Effector memory CD4-positive, alpha-beta T cell (primary cell): ENCODE measurements at places on chromosomes 6 and 20.
A peak's percentile ranks its signal among the peaks of the same experiment; 100 is the strongest.

DNA sequence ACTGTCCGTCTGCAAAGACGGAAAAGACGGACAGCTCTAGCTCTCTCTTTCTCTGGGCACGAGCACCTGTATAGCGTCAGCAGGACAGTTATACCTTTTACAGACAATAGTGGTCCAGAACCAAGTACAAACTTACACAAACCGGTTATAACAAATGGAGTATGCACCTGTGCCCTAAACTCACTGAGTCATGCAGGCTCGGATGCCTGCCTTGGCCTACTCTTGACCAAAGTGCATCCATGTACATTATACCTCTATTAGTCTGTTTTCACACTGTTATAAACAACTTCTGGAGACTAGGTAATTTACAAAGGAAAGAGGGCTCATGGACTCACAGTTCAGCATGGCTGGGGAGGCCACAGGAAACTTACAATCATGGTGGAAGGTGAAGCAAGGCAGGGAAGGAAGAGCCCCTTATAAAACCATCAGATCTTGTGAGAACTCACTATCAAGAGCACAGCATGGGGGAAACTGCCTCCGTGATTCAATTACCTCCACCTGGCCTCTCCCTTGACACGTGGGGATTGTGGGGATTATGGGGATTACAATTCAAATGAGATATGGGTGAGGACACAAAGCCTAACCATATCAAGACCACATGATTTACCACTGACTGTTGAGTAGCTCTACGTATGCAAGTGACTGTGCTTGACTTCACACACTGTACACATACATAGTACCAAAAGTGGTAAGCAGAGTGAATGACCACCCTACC lies 23.1 kb downstream of the MAN1A1 start:
- H3K4me3 ChIP-seq = no peak overlapping the region
- no peaks in the 10 kb centered on the region for H3K36me3 ChIP-seq
- H3K27me3 ChIP-seq = no peaks in the 10 kb centered on the region
- no peak overlapping the region for H3K27ac ChIP-seq
- peaks cover 6% of the 10 kb centered on the region for H3K4me1 ChIP-seq
- no peak for DNase-seq

DNA sequence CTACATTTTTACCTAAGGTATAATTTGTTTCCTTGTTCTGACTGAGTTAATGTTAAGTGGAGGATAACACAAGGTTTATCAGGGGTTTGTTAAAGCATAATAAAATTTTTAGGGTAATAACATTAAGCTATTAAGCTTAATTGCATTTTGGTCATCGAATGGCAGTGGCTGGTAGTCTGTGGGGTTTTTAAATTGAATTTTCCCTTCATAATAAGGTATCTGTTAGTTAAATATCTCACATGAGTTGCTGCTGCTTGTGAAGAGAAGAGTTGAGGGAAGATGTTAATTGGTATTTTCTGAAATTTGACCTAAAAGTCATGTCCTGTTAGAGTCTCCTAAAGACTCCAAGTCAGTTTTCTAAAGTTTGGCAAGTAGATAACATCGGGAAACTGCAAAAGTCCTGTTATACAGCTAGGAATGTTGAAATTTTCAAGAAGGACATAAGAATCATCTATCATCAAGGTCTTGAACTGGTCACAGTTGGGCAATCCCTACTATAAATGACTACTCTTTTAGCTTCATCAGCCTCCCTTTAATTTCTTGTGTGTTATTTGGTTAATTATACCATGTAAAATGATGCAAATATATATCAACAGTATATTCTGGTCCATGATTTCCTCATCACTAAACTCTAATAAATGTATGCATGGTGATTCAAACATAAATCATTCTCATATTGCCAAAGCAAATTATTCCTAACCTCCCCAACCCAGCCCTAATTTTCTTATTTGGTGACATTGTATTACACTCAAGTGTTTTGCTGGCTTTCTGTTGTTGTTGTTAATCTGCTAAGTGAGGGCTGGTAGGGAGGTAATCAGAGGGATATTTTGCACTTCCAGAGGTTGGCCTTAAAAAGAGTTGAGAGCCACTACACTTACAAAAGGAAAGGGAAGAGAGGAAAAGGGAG lies 64.0 kb downstream of the MAP3K5 start:
- H3K4me3 ChIP-seq = no peak overlapping the region
- H3K27ac ChIP-seq = no peak overlapping the region
- H3K36me3 ChIP-seq = no peaks in the 10 kb centered on the region
- DNase-seq = no peak
- no peaks in the 10 kb centered on the region for H3K27me3 ChIP-seq

GRCh38 chr20:54137115-54137514 lies 36.7 kb downstream of the CYP24A1 start:
- DNase-seq = no peak
- H3K27me3 ChIP-seq = peaks cover 7% of the 10 kb centered on the region
- no peaks in the 10 kb centered on the region for H3K36me3 ChIP-seq
- no peak overlapping the region for H3K4me3 ChIP-seq
- H3K4me1 ChIP-seq = no peaks in the 10 kb centered on the region

GRCh38 chr6:114997813-114998292 lies 655.0 kb upstream of the HS3ST5 start:
- H3K27me3 ChIP-seq = no peaks in the 10 kb centered on the region
- H3K36me3 ChIP-seq = no peaks in the 10 kb centered on the region
- no peak overlapping the region for H3K27ac ChIP-seq
- DNase-seq = no peak
- H3K4me1 ChIP-seq = no peaks in the 10 kb centered on the region
- no peak overlapping the region for H3K4me3 ChIP-seq

DNA sequence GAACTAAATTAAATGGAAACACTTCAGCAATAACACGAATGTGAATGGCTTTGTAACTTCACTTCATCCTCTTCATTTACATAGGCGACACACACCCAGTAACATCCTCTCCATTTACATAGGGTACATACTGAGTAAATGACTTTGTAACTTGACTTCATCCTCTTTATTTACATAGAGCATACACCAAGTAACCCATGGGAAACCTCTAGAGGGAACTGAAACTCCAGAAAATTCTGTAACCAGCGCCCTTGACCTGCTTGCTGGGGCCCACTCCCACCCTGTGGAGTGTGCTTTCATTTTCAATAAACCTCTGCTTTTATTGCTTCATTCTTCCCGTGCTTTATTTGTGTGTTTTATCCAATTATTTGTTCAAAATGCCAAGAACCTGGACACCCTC lies 81.6 kb upstream of the OPRM1 start:
- H3K27ac ChIP-seq = no peak overlapping the region
- H3K4me1 ChIP-seq = no peaks in the 10 kb centered on the region
- no peaks in the 10 kb centered on the region for H3K27me3 ChIP-seq
- H3K36me3 ChIP-seq = no peaks in the 10 kb centered on the region

DNA sequence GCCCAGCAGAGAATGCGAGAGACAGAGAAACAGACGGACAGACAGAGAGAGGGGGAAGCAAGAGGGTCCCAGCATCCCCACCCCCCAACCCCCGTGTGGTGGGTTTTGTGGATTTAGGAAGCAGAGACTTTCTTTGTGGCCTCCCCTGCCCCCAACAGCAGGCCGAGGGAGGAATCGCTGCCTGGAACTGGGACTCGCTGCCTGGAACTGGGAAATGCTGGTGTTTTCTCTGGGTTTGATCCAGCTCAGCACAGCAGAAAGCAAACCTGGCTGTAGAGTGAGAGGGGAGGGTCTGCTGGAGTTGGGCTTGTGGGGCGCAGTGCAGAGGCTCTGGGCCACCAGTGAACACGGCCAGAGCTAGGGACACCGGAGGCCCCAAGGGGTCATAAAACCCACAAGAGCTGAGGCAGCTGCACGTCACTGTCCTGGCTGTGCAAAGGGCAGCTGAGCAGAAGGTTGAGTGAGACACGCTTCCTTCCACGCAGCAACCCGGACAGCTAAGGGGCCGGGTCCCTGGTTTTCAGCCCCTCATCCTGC lies 181.8 kb downstream of the TAF4 start:
- H3K27me3 ChIP-seq = no peaks in the 10 kb centered on the region
- H3K4me1 ChIP-seq = no peaks in the 10 kb centered on the region
- no peaks in the 10 kb centered on the region for H3K36me3 ChIP-seq
- H3K4me3 ChIP-seq = no peak overlapping the region
- DNase-seq = no peak
- H3K27ac ChIP-seq = no peak overlapping the region

- no peaks in the 10 kb centered on the region for H3K36me3 ChIP-seq
- H3K27ac ChIP-seq = no peak overlapping the region
- no peak for DNase-seq
- peak overlapping the region; percentile 25 for H3K4me3 ChIP-seq
- peaks cover 21% of the 10 kb centered on the region for H3K4me1 ChIP-seq
Observed at GRCh38 chr6:7727086-7727945, 1.4 kb downstream of the BMP6 start.

DNA sequence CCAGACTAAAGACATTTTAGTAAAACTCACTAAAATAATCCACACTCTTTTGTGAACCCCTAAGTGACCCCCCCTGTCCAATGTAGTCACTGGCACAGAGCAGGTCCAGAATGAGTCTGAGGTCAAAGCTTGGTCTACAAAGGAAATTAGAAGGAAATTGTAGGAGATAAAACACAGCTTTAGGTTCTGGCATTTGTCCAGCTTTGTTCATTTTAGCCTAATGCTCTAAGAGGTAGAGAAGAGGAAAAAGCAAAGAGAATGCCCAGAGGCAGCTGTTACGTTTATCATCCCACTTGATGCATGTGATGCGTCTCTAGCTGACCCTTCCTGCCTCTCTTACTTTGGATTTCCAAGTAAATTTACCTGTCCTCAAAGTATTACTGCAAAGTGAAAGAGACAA lies 62.5 kb downstream of the CNKSR3 start:
- no peak for DNase-seq
- H3K27ac ChIP-seq = no peak overlapping the region
- no peaks in the 10 kb centered on the region for H3K36me3 ChIP-seq
- H3K4me1 ChIP-seq = no peaks in the 10 kb centered on the region
- H3K27me3 ChIP-seq = no peaks in the 10 kb centered on the region

DNA sequence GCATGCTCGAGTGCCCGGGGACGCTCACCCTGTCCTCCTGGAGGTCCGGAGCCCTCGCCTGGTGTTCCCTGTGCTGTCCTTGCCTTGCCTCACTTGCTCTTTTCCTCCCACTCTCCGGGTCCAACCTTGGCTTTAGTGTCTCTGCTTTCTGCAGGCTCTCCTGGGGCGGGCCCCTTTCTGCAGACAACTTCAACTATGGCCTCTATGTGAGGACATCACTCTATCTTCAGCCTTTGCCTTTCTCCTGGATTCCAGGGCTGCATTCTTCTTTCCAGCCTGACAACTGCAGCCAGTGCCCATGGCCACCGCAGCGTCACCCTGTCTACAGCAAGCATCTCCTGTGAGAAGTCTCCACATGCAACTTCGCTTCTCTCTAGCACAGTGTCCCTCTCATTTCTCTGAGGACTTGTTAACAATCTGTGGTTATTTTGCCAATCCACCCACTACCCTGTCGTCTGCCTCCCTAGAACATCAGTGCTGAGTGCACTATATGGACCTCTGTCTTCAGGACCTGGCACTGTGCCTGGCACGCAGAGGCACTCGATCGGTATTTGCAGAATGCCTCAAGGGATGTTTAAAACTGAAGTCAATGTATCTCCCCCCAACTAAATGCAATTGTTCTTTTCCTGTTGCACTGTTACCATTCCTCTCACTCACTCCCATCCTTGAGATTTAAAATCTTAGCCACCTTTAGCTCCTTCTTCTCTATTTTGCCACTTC lies 35.9 kb downstream of the FOXC1 start:
- no peaks in the 10 kb centered on the region for H3K27me3 ChIP-seq
- H3K36me3 ChIP-seq = no peaks in the 10 kb centered on the region
- no peaks in the 10 kb centered on the region for H3K4me1 ChIP-seq
- H3K4me3 ChIP-seq = no peak overlapping the region
- DNase-seq = no peak

DNA sequence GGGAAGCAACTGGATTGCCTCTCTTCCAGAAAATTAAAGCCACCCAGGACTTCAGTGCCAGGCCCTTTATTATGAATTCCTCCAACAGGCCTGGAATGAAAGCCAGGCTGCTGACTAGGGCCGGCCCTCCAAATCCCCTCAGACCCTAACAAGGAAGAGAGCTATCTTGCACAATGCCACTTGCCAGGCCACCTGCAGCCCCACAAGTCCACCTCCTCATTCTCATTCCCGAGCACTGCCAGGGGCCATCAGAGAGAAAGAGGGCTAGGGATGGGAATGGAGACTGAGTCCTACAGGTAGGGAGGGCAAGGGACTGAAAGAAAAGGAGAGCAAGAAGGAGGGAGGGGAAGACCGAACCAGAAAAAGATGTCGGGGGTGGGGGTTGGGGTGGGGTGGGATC lies 86.5 kb downstream of the MRPL14 start:
- no peak overlapping the region for H3K4me3 ChIP-seq
- no peak for DNase-seq
- H3K27me3 ChIP-seq = no peaks in the 10 kb centered on the region

DNA sequence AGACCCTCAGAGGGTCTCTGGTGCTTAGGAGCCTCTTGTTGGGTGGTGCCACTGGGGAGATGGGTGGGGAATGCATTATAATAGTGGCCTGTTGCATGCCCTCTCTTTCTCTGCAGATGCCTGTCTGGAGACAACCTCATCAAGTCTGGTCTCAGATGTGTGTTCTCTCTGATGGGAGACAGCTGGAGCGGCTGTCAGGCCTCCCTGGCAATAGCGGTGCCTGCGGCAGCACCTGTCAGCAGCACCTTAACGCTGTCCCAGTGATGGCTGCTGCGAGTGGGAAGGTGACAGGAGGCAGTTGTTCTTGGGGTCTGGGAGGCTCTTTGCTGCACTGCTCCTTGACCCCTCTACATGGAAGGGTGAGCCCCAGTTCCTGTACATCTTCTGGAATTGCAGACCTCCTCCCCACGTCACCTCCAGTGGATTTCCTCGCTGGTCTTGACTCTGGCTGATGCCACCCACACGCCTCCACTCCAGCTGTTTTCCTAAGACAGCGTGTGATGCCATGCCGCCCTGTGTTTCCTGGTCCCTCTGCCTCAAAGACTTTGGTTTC lies 63.3 kb upstream of the BLCAP start:
- peaks cover 5% of the 10 kb centered on the region for H3K27me3 ChIP-seq
- no peak overlapping the region for H3K4me3 ChIP-seq
- no peak overlapping the region for H3K27ac ChIP-seq

DNA sequence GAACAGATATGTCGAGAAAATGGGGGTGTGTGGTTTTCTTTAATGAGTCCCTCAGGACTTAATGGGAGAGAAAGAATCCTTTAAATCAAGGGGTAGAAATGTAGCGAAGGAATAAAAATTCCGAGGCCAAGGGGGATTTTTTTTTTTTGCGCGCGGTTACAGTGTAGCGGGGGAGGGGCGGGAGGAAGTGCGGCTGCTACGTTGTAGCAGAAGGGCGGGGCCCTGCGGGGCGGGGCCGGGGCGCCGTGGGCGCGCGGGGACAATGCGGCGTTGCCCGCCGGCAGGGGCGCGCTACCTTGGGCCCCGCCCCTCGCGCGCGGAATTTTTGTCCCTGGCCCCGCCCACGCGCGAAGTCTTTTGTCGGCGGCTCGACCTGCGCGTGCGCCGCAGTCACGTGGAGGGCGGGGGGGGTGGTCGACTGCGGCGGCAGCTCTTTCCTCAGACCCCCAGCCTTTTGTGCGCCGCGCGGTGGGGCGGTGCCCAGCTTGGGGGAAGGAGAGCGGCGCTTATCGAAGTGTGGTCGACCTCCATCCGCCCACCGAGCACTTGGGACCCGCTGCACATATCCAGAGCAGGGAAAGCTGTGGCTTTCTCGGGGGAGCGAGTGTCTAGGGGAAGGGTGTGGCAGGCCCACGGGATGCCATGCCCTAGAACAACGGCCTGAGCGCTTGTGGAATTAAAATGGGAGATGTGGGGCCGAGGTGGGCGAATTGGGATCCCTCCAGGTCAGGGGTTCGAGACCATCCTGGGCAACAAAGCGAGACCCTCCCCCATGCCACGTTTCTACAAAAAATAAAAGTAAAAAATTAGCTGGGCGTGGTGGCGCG lies 1.3 kb downstream of the TUBB start:
- peak overlapping the region; percentile 63 for H3K4me3 ChIP-seq
- peaks cover 33% of the 10 kb centered on the region for H3K36me3 ChIP-seq
- H3K4me1 ChIP-seq = peaks cover 17% of the 10 kb centered on the region
- H3K27ac ChIP-seq = peak overlapping the region; percentile 85
- no peaks in the 10 kb centered on the region for H3K27me3 ChIP-seq
